ENCODE measurements at places on chromosomes 1 and 21.

- DNase-seq, result no peak
Measured at GRCh38 chr1:115545791-115546733, 95.7 kb upstream of the VANGL1 start.

DNA sequence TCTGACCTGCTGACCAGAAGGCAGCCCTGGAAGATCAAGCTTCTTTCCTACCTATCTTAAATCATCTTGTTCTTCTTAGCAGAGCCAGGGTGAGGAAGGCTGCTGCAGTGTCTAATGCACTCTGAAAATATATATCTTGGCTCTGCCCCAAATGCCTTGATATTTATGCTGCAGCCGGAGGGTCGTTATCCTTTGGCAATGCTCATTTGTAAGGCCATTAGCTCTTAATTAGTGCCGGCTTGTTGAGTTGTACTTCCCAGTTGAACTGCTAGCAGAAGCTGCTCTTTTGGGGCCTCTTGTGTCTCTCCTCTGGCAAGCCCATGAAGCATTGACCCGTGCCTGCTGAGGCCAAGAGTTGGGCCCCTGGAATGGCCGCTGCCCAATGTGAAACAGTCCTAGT is 4.2 kb upstream of the GNL2 start:
- no peak for DNase-seq

DNA sequence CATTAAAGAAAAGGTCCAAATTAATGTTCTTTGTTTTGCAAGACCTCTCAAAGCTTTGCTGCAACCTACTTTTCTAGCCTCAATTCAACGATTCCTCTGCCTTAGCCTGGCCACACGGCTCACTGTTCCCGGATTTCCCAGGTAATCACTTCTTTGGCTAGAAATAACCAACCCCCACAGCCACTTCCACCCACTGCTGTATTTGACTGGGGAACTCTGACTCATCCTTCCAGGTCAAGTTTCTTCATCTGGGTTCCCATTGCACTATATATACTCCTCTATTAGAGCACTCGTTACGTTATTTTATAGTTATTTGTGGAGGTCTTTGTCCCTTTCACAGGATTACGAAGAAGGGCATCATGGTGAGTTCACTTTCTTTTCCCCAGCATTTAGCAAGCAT is 185.9 kb downstream of the CACNA1E start:
- peak; percentile 5 for DNase-seq

DNA sequence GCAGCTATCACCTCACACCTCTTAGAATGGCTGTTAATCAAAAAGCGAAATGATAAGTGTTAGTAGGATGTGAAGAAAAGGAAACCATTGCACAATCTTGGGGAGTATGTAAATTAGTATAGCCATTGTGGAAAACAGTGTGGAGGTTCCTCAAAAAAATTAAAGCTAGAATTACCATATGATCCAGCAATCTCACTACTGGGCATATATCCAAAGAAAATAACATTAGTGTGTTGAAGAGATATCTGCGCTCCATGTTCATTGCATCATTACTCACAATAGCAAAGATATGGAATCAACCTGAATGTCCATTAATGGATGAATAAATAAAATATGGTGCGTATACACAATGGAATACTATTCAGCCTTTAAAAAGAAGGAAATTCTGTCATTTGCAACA is 68.9 kb downstream of the SNRPE start:
- no peak for DNase-seq

DNA sequence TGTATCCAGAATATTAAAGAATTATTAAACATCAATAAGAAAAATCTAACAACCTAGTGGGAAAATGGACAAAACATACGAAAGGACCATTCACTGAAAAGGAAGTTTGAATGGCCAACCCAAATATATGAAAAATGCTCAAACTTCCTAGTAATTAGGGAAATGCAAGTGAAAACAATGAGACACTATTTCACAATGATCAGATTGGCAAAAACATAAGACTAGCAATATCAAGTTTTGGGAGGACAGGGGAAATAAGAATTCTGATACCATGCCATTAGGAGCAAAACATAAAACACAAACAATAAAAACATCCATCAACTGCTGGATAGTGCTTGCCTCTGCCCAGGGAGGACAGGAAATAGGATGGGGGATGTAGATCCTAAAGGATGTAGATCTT is 14.3 kb downstream of the XCL2 start:
- no peak for DNase-seq

DNA sequence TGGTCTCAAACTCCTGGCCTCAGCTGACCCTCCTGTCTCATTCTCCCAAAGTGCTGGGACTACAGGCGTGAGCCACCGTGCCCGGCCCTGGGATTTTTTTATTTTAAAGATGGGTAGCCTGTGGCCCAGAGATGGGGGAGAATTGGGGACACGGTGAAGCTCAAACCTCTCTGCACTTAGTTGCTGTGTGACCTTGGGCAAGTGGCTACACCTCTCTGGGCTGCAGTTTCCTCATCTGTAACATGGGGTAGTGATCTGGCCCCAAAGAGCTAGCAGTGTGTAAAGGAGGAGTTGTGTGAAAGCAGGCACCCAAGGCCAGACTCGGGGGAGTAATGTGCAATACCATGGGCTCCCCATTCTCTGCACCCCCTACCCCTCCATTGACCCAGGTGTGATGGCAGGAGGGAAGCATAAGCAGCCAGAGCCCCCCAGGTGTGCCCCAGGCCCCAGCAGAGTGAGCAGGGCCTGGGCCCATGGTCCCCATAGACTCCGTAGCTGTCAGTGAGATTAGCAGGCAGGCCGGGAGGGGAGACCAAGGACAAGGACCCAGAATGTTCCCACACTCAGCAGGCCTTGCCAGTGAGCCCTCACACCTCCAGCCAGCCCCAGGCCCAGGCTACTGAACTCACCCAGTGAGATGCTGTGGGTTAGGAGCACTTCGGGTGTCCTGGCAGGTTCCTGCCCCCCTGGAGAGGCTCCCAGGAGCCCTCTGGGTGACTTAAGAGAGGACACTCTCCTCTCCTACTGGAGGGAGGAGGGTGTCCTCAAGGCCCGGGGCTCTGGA is 17.9 kb downstream of the TNFRSF8 start:
- DNase-seq, result no peak

DNA sequence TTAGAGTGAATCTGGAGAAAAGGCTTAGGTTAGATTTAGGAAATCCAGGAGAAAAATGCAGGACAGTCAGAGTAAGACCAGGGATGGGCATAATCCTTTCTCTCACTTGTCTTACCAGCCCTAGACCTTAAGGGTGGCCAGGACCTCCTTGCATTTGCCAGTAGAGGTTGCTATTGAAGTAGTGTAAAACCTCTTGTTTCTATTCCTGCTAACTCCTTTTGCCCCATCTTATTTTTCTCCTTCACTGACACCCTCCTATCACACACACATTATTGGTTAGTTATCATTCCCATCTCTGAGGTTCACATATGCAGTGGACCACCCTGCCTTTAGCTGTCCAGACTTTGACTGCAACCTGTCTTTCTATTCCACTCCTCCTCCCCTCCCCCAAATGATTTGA is 75.0 kb upstream of the MACF1 start:
- DNase-seq, result no peak

- no peak for DNase-seq
Measured at GRCh38 chr1:219340796-219341195, 167.1 kb downstream of the LYPLAL1 start.

DNA sequence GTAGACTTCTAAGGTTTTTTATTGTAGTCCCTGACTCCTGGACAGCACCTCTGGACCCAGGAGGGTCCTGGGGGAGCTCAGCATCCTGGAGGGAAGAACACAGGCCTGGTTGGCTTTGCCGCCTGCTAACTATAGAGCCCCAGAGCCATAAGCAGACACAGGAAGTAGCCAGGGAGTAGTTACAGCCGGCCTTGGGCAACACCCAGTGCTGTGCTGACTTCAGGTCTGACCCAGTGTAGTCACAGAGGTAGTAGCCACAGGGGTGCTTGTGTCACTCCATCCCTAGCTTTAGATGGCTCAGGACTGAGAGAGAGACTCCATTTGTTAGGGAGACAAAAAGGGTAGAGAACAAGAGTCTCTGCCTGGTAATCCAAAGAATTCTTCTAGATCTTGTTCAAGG is 21.9 kb downstream of the MCOLN2 start:
- DNase-seq, result no peak

- DNase-seq, result peak; percentile 61
Measured at GRCh38 chr1:207959141-207959825, 48.4 kb upstream of the CD34 start.

DNA sequence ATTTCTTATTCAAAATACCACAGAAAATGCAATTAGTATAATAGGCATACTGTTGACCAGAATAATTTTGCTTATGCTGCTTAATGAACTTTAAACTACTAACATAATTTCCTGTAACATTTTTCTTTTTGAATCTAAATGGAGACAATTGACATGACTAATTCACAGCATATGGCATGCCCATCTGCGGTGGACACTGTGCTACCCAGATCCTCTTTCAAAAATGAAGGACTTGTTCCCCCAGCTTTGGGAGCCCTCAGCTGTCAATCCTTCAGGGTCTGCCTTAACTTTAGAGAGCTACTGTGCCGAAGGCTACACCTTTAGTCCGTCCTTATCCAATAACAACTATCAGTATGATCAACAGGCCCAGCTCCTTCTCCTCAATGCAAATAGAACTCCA is 789.0 kb downstream of the PLA2G4A start:
- DNase-seq, result no peak

- DNase-seq, result no peak
Measured at GRCh38 chr1:103448560-103448959, 76.9 kb upstream of the RNPC3 start.

DNA sequence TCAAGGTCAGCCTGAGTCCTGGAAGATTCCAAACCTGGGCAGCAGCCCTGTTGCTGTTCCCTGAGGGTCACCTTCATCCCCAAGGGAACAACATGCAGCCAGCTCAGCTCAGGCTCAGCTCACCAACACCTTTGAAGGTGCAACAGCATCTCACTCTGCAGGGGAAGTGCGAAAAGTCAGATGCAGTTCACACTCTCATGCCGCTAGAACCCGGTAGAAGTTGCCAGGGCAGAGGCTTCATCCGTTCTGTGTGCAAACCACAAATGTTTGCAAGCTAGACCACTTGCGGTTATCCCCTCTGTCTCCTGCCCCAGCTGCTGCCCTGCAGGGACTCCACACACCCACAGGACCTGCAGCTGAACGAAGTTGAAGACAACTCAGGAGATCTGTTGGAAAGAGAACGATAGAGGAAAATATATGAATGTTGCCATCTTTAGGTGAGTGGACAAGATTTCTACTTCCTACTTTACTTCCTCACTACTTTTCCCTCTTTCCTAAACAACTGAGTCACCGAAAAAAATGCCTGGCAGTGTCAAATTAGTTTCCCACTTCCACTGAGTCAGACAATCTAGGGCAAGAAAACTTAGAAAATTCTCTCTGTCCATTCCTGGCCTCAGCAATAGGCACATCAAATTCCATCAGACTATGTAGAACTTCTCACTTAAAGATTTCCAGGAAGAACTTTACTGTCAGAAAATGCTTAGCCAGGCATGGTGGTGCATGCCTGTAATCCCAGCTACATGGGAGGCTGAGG is 1.8 kb upstream of the FCRL6 start:
- no peak for DNase-seq

DNA sequence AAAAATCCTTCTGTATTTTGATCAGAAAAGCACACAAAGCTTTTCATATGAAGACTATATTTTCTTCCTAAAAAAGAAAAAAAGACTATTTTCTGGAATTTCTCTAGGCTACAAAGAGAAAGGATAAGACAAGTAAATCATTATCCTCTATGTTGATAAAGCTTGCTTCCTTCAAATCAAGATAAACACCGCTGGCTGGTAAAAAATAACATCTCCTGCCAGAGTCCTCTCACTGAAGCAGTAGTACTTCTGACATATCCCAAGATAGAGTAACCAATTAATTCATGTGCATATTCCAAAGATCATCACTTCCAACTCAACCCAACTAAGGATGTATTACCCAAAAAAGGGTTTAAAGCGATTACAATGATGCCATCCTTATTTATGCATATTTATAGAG is 34.3 kb downstream of the DENND1B start:
- no peak for DNase-seq

DNA sequence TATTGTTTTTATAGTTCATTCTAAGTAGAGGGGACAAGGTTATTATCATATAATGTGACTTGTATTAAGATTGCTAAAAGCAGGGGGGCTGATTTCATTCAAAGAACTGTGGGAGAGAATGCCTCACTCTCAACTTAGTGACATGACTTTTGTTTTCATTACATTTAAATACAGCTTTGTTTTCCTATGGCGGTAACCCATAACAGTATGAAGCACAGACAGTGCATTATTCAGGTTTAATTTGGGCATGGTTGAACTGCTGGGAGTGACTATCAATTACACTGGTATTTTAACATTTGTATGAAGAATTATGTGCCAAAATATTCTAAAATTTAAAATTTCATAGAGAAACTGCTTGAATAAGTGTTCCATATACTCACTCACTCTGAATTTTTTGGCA is 637.3 kb downstream of the USP25 start:
- no peak for DNase-seq

GRCh38 chr1:2808386-2808705 is 6.9 kb upstream of the TTC34 start:
- no peak for DNase-seq

DNA sequence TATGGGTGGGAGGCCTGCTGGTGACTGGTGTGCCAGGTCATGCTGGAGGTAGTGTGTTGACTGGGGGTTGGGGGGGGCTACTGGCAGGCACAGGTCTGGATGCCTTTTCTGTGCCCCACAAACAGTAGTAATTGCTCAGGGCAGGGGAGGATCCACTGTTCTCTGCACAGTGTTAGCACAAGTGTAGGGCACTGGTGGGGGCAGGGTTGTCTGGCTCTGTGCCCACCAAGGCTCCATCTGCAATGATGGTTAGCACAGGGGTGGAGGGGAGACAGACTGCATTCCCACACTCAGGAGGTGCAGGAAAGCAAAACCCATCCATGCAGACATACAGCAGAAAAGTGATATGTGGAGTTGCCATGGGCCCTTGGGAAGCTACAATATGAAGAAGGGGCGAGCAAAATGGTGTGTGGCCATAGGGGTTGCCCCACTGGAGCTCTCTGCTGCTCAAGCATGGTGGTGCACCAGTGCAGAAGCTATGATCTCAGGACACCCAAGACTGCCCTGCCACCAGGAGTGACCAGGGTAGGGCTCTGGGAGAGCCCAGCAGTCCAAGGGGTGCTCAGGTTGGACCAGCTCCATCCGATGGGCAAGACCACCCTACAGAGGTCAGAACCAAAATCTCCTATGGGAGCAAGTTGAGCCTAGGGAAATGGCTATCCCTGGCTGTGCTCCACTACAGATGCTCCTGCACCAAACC is 122.2 kb upstream of the KCTD3 start:
- DNase-seq, result no peak

All from caudate nucleus (tissue), 63 donors.